ENCODE measurements at places on chromosomes 7 and 10.

- DNase-seq = no peak
These were observed 928 bp downstream of the COMTD1 start for GRCh38 chr10:75234683-75235374.

DNA sequence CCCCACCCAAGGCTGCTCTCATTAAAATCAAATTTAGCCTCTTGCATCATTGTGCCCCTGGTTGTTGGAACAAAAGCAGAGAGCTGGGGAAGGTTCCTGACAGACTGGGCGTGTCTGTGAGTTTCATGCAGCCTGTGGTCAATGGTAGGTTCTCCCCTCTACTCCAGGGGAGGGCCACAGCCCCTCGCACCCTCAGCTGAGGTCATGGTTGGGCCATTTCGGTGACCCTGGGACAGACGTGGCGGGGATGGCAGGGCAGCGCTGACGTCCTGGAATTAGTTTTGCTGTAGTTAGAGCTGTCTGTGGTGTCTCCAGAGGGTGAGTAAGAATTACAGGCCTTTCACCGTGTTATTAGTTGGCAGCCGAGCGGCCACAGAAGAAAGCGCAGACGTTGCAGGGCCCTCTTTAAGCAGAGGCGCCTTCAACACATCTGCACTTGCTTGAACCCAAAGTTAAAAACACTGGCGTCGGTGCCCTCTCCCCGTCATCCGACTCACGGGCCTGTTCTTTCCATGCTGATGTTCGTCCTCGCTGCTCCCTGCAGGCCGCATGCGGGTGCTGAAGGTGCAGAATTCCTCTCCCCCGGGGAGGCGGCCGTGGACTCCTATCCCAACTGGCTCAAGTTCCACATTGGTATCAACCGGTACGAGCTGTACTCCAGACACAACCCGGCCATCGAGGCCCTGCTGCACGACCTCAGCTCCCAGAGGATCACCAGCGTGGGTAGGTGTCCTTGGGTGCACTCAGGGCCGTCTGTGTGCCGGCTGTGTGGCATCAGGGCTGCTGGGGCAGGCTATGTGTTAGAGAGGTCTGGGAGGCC, 2.8 kb downstream of the FAM20C start:
- no peak for DNase-seq

DNA sequence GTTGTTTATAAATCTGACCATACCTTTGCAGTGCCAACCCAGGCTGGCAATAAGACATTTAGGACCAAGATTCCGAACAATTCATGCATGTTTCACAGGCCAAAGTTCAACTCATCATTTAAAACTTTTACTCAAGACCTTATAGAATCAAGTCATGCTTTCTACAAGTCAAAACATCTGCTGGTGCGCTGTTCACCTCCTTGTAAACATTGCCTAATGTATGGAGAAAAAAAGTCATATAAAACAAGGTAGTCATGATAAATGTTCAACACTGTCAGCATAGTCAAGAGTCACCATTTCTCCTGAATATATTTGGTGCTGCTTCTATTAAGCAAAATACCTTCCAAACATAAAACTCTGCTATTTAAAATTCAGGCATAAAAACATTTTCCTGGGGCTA, 42.1 kb upstream of the AHR start:
- no peak for DNase-seq

- DNase-seq = no peak
These were observed 36.5 kb downstream of the SH3PXD2A start for GRCh38 chr10:103818765-103819374.

DNA sequence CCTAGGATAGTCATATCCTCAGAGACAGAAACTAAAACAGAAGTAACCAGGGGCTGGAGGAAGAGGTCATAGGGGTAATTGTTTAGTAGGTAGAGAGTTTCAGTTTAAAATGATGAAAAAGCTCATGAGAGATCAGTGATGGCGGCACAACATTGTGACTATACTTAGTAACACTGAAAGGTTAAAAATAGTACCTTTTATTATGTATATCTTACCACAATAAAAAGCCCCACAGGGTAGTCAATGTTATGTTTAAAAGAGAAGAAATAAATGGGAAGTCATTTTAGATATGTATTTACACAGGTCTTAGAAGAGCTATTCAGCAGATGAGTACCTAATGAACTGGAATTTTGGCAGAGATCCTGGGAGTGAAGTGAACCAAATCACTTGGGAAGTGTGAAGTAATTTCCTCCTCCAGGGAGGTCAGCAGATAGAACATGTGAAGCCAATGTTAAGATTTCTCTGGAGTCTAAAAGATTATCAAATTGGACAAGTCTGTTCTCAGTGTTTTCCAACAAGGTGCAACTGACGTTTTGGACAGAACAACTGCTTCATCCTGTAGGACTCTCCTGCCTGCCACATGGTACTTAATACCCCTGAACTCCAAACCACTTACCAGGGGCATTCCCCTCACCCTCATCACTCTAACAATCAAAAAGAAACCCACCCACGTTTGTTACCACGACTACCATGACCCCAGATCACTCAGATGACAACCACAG, 6.4 kb downstream of the CDCA7L start:
- no peak for DNase-seq

- DNase-seq = no peak
These were observed 11.7 kb upstream of the CDK14 start for GRCh38 chr7:90584378-90584777.

- no peak for DNase-seq
These were observed 500 bp downstream of the CUL1 start for GRCh38 chr7:148699024-148699781.

GRCh38 chr10:24953675-24954074, 1.3 kb upstream of the PRTFDC1 start:
- DNase-seq = no peak

GRCh38 chr10:94320285-94320914, 42.3 kb downstream of the NOC3L start:
- no peak for DNase-seq

DNA sequence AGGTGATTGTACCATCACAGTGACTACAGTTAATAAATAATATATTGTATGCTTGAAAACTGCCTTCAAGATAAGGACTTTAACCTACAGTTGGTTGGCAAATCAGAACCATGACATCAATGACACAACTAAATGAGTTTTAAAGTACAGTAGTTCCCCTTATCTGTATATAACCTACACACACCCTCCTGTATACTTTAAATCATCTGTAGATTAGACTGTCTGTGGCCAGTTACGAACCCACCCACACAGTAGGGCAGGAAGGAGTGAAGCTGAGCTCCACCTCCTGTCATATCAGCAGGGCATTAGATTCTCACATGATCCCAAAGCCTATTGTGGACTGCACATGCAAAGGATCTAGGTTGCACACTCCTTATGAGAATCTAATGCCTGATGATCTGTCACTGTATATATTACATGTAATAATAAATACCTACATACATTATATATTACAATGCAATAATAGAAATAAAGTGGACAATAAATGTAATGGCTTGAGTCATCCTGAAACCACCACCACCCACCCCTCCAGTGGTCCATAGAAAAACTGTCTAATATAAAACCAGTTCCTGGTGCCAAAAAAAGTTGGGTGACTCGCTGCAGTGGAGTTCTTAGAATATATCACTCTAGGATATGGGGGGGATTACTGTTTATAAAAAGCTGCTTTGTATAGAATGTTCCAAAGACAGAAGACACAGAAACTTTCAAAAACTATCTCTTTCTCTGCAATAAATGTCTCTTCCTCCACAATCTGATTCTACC, 5.6 kb downstream of the TPK1 start:
- DNase-seq = no peak

GRCh38 chr7:30915005-30915601, 3.5 kb downstream of the AQP1 start:
- DNase-seq = no peak

DNA sequence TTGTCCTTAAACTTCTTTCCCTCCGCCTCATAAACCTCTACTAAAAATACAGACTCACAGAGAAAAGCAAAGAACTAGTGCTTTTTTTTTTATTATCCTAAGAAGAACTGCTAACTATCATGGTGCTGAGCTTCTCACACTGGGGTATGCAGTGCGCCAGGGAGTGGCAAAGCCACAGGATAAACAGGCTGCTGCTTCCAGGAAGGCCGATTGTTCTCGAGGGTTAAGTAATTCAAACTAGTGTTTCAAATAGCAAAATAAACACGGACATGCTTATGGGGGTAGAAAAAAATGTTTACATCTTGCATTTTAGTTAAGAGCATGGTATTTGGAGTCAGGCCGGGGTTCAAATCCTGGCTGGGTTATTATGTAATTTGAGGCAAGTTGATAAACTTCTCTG, 157.0 kb downstream of the TAX1BP1 start:
- no peak for DNase-seq

GRCh38 chr10:84519235-84519634, 190.8 kb downstream of the CCSER2 start:
- no peak for DNase-seq

GRCh38 chr7:74277636-74278035, 11.6 kb upstream of the CLIP2 start:
- no peak for DNase-seq

- no peak for DNase-seq
These were observed 100.6 kb downstream of the ARHGAP22 start for GRCh38 chr10:48504141-48504885.

DNA sequence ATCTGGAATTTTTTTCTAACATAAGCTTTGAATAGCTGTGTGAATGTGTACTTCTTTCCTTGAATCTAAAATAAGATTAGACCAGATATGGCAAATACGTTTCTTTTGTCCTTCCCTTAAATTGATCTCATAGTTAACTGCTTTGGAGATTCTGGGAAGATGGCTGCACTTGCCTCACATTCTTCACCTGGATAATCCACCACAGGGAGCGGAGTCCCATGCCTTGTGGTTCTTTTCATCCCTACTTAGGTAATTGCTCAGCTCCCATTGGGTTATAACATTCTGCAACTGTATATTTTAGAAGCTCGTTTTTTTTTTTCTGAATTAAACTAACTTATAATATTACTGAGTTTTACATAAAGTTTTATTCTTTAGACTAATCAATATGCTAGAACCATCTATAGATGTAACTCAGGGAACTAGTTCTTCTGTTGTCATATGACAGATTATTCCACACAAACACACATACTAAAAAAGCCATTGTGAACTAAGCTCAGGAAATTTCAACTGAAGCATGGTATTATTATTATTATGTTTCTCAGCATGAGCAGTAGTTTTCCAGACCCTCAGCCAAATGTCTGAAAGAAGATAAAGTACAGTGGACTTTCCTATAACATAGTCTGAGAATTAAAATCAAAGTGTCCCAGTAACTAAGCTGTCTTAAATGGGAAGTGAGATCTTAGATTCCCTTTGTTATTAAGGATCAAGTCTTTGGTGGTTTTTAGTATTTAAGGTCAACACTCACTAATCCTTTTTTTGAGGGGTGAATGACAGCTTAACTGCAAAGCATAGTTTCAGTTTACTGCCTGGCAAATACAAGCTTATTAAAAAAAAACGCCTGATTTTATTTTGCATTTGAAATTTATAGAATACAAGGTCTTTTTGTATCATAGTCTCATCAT, 182.3 kb downstream of the PPP1R9A start:
- DNase-seq = no peak

DNA sequence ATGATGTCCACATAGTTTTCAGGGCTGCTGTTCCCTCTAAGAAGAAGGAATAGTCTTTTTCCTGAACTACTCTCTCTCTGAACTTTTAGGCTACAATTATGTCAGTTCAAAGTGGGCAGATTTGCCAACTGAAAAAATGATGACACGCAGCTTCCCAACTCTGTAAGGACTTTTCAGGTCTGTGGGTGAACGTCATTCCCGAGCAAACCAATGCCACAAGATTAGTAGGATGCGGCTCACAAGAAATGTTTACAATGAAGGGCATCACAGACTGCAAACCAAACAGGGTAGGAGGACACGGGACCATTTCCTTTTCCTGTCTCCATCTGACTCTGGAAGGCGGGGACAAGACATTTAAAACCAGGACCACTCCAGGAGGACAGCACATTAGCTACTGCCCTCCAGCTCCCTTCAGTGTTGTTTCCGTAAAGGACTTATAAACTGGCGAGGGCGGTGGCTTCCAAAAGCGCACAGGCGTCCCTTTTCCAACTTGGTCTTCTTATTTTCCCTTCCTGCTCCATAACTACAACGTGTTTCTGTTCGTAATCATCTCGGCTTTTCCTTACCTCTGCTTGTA, 539 bp upstream of the MKLN1 start:
- no peak for DNase-seq

DNA sequence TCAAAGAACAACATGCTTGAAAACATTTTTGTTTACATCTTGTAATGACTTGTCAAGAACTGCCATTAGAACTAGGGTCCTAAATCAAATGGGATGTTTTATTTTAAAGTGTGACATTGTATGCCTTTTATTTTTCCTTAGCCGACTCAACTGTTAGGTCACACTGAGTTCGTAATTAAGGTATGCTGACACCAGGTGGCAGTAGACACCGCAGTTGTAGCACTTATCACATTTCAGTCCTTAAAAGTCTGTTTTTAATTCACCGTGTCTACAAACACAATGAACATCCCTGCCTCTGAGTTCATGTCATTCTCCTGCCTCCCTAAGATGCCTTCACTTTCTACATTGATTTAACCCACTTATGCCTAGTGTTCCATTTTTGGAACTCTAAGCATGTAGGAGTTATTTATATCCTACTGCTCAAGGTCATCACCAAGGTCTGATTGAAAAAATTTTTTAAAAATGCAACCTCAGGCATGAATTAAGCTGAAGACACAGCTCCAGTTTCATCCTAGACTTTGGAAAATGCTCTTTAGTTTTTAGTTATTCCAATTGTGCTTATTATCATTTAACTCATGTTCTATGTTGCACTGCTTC, 186.1 kb downstream of the BMPER start:
- no peak for DNase-seq

DNA sequence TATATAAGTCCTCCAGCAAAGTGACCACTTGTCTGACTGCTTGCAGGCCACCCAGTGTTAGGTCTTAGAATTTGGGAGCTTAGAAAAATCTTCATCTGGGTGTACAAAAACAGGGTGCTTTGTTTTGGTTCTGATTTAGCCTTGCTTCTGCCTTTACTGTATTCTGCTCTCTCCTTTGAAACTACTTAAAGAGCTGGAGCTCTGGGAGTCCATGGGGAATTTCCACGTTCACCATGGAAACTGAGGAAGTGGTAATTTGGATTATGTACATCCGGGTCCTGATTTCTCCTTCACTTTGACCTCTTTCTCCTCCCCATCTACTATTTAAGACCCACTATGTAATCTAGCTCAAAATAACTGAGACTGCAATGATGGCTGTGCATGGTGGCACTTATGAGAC, 103.0 kb downstream of the JAZF1 start:
- no peak for DNase-seq

DNA sequence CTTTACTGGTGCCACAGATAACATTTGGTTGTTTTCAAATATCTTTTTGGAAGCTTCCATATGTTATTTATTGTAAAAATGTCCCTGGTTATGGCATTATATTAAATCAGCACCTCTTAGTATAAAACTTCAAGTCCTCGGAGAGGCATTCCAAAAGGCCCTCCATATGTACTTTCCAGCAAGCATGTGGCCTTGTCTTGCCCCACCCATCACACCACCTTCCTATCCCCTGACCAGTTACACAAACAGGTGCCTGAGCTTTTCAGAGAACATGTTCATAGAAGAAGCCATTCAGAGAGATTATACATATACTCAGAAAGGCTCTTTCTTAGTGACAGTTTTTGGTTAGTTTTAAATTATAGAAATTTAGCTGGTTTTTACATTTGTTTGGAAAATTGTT, 92.4 kb upstream of the PRKG1 start:
- no peak for DNase-seq

- no peak for DNase-seq
These were observed 280.1 kb downstream of the TCF7L2 start for GRCh38 chr10:113230011-113230610.

- no peak for DNase-seq
These were observed 3.7 kb upstream of the SGMS1 start for GRCh38 chr10:50627443-50627842.
